ENCODE measurements at places on chromosomes 16 and 17.

GRCh38 chr16:75535901-75536300 is at the start of gene CHST5:
Gene CHST5, minus strand, starts transcription at chr16:75536108. Its CDS starts 5,724 bp downstream, at chr16:75530384.
- no peak within 1 kb of the TSS for H3K4me3 ChIP-seq

DNA sequence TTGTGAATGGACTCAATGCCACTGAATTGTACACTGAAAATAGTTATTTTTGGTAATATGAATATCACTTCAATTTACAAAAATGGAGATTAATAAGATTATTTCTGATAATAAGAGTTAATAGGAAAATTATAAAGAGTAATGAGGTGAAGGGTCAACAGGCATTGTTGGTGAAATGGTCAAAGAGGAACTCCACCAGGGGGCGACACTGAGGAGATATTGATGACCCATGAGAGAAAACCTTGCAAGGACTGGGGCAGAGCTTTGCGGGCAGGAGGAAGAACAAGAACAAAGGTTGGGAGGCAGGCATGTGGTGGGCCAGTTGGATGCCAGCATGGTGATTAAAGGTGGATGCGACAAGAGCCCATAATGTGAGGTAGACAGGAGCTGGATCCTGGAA is 74.0 kb upstream of the XYLT1 start:
- H3K27ac ChIP-seq, result no peak overlapping the region
- H3K4me3 ChIP-seq, result no peak overlapping the region
- no peaks in the 10 kb centered on the region for H3K36me3 ChIP-seq
- H3K4me1 ChIP-seq, result no peaks in the 10 kb centered on the region
- peaks cover 6% of the 10 kb centered on the region for H3K27me3 ChIP-seq

- no peak overlapping the region for H3K27ac ChIP-seq
- DNase-seq, result no peak
- H3K27me3 ChIP-seq, result no peaks in the 10 kb centered on the region
- no peaks in the 10 kb centered on the region for H3K4me1 ChIP-seq
- H3K36me3 ChIP-seq, result no peaks in the 10 kb centered on the region
Observed at GRCh38 chr16:19749571-19750080, 31.6 kb downstream of the IQCK start.

GRCh38 chr16:79601092-79601930 is 774 bp upstream of the MAF start:
- H3K27ac ChIP-seq, result peak overlapping the region; percentile 89
- peaks cover 4% of the 10 kb centered on the region for H3K36me3 ChIP-seq

DNA sequence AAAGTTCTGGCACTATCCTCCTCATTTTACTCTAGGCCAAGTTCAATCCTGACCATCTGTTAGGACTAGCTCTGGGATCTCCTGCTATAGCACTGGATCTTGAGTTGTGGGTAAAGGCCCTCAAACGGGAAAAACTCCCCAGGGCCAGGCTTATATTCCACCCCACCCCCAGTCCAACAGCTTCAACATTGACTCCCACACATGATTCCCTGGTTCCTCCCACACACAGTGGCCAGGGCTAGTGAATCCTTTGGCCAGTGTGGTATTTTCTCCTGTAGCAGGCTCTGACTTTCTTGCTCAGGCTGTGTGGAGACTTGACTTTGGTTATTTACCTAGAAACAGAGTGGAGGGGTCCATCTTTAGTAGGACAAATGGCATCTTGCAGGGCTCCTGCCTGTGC is 10.3 kb upstream of the AKAP10 start:
- peaks cover 2% of the 10 kb centered on the region for H3K4me1 ChIP-seq
- no peak overlapping the region for H3K4me3 ChIP-seq
- DNase-seq, result no peak

GRCh38 chr17:43367737-43368242 is 31.0 kb upstream of the ARL4D start:
- peak overlapping the region; percentile 100 for H3K27ac ChIP-seq
- DNase-seq, result peak; percentile 93
- H3K27me3 ChIP-seq, result no peaks in the 10 kb centered on the region
- H3K4me3 ChIP-seq, result peak overlapping the region; percentile 97

DNA sequence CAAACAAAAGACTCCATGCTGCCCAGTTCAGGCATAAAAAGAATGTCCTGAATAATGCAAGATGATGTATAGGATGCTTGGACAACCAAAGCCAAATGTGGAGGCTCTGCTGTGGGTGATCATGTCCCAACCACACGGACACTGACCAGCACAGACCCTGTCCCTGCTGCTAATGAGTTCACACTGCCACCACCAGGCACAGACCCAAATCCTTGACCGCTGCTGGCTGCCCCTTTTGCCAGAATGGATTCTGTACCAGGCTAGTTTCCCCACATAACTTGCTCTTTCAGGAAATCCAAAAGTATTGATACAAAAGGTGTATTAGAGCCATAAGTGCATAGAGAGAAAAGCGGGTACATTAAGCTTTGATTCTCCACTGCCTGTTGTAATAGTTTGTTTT is 60.9 kb downstream of the XYLT1 start:
- no peaks in the 10 kb centered on the region for H3K27me3 ChIP-seq
- H3K27ac ChIP-seq, result no peak overlapping the region
- H3K4me3 ChIP-seq, result no peak overlapping the region
- H3K36me3 ChIP-seq, result peaks cover 5% of the 10 kb centered on the region

- no peak overlapping the region for H3K27ac ChIP-seq
- no peaks in the 10 kb centered on the region for H3K36me3 ChIP-seq
- H3K4me3 ChIP-seq, result no peak overlapping the region
Observed at GRCh38 chr16:19119564-19119963, 5.8 kb downstream of the ITPRIPL2 start.

- DNase-seq, result peak; percentile 29
- peak overlapping the region; percentile 95 for H3K4me3 ChIP-seq
- peaks cover 2% of the 10 kb centered on the region for H3K36me3 ChIP-seq
- H3K27me3 ChIP-seq, result no peaks in the 10 kb centered on the region
- H3K4me1 ChIP-seq, result peaks cover 47% of the 10 kb centered on the region
- peak overlapping the region; percentile 100 for H3K27ac ChIP-seq
Observed at GRCh38 chr17:75783803-75784472, 668 bp upstream of the UNK start.

DNA sequence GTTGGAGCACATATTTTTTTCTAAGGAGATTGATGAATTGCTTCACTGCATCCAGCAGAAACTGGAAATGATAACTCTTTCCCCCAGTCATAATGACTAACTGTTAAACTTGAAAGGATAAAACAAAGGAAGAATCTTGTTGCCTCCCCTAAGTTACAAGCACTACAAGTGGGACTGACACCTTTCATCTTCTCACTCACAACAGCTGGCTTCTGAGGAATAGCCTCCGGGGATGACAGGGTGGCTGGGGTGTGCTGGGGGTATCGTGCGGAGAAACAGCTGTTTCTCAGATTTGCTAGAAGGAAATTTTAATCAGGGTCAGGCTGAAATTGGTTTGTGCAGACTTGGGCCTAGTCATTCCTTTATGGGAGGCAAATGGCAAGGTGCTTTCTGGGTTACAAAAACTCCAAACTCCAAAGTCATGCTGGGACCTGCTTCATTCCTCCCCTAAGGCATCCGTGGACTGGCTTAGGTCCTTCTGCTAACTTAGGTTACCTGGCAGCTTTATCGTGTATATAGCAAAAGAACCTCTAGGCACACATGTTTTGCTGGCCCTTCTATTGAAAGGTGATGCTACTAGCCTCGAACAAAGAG is 557.2 kb downstream of the TOX3 start:
- no peak overlapping the region for H3K27ac ChIP-seq
- no peak overlapping the region for H3K4me3 ChIP-seq
- no peaks in the 10 kb centered on the region for H3K27me3 ChIP-seq

DNA sequence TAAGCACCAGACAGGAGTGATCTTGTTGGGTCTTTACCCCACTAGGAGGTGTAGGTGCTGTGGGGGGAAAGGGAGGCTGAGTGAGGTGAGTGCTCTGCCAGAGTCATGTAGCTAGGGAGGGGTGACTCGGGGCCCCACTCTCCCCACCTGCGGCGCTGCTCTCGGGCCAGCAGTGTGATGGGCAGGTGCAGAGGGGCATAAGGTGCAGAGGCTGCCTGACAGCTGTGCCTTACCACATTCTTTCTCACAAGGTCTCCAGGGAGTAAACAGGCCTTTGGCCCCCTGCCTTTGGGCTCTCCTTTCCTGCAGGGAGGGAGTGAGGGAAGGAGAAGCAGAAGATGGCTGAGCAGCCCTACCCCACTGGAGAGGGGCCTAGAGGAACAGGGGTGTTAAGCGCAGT is 4.5 kb upstream of the CNP start:
- H3K27ac ChIP-seq, result no peak overlapping the region
- H3K4me1 ChIP-seq, result peaks cover 14% of the 10 kb centered on the region
- no peaks in the 10 kb centered on the region for H3K36me3 ChIP-seq

DNA sequence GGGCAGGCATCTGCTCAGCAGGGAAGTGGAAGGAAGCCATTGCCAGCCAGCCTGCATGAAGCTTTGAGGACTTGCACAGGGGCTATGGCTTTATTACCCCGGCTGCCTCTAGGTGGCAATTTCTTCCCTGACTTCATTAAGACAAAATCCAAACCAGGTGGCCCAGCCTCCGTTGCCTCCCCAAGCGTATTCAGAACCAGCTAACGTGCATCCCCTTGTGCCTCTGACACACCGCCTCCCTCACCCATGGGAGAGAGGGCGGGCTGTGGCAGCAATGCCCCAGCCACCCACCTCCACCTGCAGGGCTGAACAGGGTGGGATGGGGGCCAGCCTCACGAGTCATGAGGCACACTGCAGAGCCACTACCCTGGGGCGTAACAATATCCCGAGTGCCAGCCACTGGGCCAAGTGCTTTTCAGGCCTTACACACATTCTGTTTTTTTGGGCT is 6.8 kb downstream of the KIFC3 start:
- peaks cover 21% of the 10 kb centered on the region for H3K27me3 ChIP-seq
- H3K4me3 ChIP-seq, result no peak overlapping the region
- H3K27ac ChIP-seq, result no peak overlapping the region
- H3K36me3 ChIP-seq, result no peaks in the 10 kb centered on the region
- no peak for DNase-seq

DNA sequence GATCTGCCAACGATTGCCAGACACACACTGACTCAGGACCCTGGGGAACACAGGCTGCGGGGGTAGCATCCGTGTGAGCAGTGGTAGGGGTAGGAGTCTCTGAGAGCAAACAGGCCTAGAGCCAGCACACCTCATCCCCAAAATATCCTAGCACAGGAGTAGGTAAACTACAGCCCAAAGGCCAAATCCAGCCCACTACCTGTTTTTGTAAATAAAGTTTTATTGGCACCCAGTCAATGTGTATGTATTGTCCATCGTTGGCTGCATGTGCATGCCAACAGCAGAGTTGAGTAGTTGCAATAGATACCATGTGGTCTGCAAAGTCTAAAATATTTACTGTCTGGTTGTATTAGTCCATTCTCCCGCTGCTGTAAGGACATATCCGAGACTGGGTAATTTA is 55.5 kb upstream of the GPRC5B start:
- DNase-seq, result no peak
- no peaks in the 10 kb centered on the region for H3K4me1 ChIP-seq
- H3K4me3 ChIP-seq, result no peak overlapping the region

DNA sequence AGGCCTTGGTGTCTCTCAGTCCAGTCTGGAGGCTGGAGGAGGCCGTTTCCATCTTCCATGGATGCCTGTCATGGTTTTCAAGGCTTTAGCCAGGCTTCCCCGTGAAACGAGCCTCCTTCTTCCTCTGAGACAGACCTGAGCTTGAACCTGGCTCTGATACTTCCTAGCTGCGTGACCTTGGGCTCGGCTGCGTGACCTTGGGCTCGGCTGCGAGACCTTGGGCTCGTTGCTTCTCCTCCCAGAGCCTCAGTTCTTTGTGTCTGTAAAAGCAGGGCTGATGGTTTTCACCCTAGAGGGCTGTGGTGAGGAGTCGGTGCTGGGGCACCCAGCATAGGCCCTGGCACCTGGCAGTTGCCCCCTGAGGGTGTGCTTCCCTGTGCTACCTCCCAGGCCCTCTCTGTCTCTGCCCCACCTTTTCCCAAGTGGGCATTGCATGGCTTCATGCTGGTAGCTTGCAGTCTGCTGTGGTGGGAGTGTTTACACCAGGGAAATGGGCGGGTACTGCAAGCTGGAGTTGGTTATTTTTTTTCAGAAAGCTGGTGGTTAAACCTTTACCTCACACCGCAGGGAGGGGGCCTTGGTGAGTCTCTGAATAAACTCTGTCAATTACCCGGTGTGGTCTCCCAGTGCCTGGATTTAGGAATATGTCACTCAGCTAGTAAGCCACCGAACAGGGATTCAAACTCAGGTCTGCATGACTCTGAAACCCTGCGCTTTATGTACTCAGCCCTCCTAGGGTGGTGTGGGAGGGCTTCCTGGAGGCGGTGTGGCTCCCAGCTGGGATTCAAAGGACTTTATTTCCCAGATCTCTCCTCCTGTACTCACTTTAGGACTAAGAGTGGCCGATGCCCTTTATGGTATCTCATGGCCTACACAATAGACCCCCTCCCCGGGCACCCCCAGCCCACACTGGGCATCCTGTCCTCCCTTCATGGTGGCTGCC is 129.0 kb upstream of the CIBAR2 start:
- DNase-seq, result no peak
- H3K4me3 ChIP-seq, result no peak overlapping the region
- peaks cover 38% of the 10 kb centered on the region for H3K27me3 ChIP-seq
- peaks cover 10% of the 10 kb centered on the region for H3K4me1 ChIP-seq
- H3K27ac ChIP-seq, result no peak overlapping the region
- H3K36me3 ChIP-seq, result no peaks in the 10 kb centered on the region

DNA sequence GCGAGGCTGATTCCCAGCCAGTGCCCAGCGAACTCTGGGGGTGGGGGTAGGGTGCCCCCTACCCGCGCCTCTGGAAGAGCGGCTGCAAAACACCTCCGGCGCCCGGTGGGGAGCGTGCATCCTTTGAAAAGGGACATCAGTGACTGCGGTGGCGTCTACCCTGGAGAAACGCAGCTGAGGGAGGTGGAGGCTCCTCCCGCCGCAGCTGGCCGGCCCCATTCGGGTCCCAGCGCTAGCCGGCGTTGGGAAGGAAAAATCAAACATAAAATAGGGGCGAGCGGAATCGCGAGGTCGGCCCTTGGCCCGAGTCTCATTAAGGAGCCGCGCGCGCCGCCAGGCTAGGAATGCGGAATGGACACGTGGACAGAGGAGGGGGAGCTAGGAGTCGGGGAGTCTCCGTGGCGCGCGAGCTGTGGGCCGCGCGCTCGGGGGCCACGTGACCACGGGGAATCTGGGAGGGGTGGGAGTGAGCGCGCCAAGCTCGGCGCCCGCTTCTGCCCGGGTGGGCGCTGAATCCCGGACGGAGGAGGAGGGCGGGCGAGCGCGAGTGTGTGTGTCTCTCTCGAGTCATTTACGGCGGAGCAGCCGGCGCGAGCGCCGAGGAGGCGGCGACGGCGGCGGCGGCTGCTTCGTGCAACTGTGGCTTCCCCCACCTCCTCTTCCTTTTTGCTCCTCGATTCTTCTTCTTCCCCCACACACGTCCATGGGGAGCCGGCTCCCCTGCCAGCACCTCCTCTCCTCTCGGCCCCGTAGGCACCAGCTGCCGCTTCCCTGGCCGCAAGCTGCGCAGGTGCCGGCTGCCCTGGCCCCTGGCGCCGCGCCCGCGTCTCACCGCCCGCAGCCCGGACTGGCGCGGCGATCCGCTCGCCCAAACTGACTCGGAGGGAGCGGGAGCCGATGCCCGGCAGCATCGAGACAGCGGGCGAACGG is at the start of gene TMEM132E:
Gene TMEM132E (plus strand): TSS at position 566 of the 930 bp plus-strand sequence. CDS start 1,495 bp downstream, outside the sequence.
- H3K27ac ChIP-seq, result no peak within 1 kb of the TSS
- H3K27me3 ChIP-seq, result peaks cover 63% of the 10 kb centered on the region
- no peaks in the 10 kb centered on the region for H3K36me3 ChIP-seq
- H3K4me3 ChIP-seq, result peak within 1 kb of the TSS; percentile 74
- DNase-seq, result no peak
- H3K4me1 ChIP-seq, result peaks cover 27% of the 10 kb centered on the region

Data from naive thymus-derived CD8-positive, alpha-beta T cell (primary cell).